ENCODE measurements at places on chromosomes 1 and 21. TPM values are rescaled to one million over a fixed set of nuclear protein-coding genes. Genes with fewer than 3 reads are reported as not detected.

SPAG17 gene
- 0.24 TPM for total RNA-seq

FAM229A gene
- 2.5 TPM for total RNA-seq

NFASC gene
- total RNA-seq, result 10.3 TPM

S1PR1 gene
- total RNA-seq, result 206 TPM

TMEM53 gene
- total RNA-seq, result 7.6 TPM

LY9 gene
- 3.2 TPM for total RNA-seq

ERICH3 gene
- total RNA-seq, result 0.24 TPM

DNA sequence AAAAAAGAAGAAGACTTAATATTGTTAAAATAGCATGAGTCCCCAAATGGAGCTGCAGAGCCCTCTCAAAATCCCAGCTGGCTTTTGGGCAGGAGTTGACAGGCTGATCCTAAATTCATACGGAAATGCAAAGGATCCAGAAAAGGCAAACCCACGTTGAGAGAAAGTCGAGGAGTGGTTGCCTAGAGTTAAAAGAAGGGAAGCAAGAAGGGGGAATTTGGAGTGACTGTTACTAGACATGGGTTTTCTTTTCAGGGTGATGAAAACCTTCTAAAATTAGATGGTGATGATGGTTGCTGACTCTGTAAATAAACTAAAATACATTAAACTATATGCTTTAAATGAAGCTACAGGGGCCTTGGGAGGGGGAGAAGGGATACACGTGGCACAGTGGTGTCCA is 1.6 kb downstream of the DNMT3L start:
- DNase-seq, result no peak

DNA sequence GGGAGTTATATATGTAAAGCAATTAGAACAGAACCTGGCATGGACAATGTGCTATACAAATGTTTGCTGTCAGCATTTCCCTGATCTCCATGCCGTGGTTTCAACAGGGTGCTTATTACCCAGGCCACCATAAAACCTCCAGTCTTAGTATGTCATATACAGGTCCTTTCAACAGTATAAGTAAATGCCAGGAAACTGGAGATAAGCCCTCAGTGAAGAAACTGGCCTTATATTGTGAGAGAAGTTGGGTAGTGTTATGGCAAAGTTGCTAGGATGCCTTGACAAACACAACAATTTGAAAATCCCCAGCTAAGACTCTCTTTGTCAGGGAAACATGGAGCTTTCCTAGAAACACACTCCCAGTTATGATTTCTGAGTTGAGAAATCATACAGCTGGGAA is 850.2 kb upstream of the ADAMTS5 start:
- no peak for DNase-seq

Data from omental fat pad (tissue), 4 donors.